ENCODE measurements at places on chromosomes 1 and 21. TPM values are rescaled to one million over a fixed set of nuclear protein-coding genes. Genes with fewer than 3 reads are reported as not detected.

Gene RGS2
- total RNA-seq: 19.1 TPM

Gene MFAP2
- 141 TPM for total RNA-seq

DNA sequence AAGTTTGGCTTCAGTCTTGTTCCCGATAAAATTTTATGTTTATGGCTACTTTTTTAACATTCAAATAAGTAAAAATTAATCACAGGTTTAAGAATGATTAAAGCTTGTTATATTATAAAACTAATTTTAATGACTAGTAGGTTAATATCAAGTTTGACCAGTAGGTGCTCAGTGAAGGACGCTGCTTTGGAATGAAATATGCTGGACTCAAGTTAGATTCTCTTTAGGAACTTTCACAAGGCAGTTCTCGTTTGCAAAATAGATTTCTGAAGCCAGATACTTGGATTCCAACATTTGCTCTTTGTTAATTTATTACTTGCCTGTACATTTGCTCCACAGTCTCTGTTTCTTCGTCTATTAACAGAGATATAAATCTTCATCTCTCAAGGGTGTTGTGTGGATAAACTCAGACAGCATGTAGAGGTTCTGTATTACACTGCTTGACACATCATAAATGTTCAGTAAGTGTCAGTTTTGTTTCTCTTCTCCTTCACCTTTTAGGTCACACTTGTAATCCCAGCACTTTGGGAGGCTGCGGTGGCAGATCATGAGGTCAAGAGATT, 432.8 kb upstream of the CHRM3 start:
- no peak for DNase-seq

Gene SLAMF6
- not detected for total RNA-seq

Gene IGFN1
- total RNA-seq: 0.11 TPM
